Activated T-helper 1 cell treated with anti-CD3 and anti-CD28 coated beads, Interleukin-2, amount 50 U/mL, for 16 hours (primary cell): ENCODE measurements at places on chromosomes 6 and 20.

GRCh38 chr6:46926481-46926880 lies 4.7 kb upstream of the ADGRF5 start:
- DNase-seq, result no peak

- no peak for DNase-seq
Observed at GRCh38 chr6:36197739-36198221, 1.2 kb downstream of the BRPF3 start.

- no peak for DNase-seq
Observed at GRCh38 chr6:22448291-22448711, 121.1 kb upstream of the HDGFL1 start.

GRCh38 chr20:62885046-62885895 lies 23.6 kb upstream of the TCFL5 start:
- DNase-seq, result no peak

DNA sequence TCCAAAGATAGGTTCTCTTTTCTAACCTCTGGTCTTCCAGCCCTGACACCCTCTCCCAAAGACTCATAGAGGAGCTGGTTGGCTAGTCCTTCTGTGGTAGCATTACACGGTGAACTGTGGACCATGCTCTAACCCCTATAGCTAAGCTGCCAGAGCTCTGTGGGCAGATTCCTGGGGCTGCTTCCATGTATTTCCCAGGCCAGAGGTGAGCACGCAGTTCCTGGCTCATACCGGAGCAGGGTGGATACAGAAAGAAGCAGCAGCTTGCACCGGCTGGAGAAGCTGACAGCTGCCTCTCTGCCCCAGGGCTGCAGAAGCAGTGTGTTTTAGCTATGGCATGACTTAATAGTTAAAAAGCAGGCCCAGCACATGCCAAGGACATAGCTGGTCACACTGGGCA lies 84.1 kb upstream of the FOXP4 start:
- no peak for DNase-seq

DNA sequence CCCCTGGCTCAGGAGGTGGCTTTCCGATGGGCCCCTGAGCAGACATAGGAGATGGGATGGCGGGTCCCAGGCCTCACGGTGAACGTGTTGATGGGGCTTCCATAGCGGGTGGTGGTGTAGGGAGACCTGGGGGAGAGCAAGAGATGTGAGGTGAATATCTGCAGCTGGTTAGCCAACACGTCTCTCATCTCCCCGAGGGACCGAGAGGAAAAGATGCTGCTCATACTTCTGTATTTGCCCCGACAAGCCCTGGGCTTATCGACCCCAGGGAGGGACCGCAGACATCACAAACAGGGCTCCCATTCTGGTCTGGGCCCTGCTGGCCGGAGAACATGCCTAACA lies 38.7 kb downstream of the C6orf132 start:
- DNase-seq, result no peak

DNA sequence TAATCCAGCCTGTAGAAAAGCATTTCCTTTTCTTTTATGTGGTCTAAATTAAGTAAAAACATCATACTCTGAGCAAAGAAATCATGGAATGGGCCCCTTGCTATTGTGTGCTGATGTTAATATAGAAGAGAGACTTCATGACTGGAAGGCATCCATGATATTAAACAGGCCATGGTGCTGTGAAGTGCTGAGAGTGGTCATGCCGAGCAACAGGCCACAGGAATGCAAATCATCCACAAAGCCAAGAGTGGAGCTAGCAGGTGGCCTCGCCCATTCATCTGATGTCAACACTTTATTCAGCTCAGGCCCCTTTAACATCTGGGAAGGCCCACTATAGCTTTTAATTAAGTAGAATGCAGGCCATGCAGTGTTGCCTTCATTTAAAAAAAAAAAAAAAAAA lies 115.2 kb upstream of the HMGCLL1 start:
- no peak for DNase-seq

GRCh38 chr6:46023216-46023915 lies 7.7 kb upstream of the CLIC5 start:
- no peak for DNase-seq

DNA sequence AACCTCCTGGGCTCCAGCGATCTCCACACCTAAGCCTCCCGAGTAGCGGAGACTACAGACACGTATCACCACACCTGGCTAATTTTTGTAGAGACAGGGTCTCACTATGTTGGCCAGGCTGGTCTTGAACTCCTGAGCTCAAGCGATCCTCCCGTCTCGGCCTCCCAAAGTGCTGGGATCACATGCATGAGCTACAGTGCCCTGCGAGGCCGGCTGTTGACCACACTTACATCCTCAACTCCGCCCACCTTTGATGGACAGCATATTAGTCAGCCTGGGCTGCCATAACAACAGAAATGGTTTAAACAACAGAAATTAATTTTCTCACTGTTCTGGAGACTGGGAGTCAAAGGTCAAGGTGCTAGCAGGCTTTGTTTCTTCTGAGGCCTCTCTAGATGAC lies 107.7 kb downstream of the JPH2 start:
- DNase-seq, result no peak

DNA sequence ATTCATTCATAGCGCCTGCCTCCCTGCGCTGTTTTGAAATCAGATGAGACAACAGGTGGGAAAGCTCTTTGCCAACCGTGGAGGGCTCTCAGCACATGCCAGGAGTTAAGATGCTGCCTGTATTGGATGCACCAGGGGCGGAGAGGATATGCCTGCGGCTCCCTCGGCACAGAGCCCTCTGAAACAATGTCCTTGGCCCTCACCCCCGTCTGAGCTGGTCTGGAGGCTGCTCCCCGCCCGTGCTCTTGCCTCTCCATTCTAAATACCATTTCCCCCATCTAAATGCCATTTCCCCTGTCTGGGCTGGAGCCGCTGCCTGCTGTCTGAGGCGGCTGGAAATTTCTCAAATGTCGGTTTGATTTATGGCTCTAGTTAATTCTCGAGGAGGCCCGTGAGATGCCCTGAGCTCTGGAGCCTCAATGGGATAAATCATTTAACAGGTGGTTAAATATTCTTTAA lies 50.8 kb upstream of the MLN start:
- DNase-seq, result no peak

DNA sequence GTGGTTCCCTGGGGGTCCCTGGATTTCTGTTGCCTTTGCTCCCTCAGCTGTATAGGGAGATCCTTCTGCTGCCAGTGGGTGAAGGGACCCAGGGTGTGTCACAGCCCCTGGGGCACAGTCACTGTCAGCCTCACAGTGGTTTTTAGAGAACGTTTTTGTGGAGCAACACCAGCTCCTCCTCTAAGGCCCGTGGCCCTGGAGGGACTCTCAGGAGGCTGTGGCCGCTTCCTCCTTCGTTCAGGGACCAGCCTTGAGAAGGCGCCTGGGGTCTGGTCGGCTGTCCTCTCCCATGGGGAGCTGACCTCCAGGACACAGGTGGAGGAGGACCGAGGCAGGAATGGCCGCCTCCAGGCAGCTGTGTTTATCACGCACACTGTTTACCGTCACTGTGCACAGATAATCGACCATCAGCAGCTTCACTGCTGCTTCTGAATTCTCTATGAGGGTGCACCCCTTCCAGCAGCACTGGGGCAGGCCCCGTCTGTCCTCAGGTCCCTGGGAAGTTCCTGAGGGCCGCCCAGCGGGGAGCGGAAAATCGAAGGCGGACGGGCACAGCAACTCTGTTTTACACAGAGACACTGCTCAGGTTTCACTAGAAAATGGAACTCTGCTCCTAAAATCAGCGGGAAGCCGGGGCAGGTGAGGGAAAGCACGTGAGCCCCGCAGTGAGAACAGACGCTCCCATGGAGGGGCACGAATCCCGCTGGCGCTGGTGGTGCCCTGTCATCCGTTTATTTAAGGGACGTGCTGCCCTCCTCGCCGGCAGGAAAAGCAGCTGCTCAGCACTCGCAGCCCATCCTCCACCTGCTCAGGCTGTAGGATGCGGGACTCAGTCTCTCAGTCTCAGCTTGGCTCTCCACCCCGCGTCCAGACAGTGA lies 10.4 kb upstream of the FRMD1 start:
- no peak for DNase-seq

DNA sequence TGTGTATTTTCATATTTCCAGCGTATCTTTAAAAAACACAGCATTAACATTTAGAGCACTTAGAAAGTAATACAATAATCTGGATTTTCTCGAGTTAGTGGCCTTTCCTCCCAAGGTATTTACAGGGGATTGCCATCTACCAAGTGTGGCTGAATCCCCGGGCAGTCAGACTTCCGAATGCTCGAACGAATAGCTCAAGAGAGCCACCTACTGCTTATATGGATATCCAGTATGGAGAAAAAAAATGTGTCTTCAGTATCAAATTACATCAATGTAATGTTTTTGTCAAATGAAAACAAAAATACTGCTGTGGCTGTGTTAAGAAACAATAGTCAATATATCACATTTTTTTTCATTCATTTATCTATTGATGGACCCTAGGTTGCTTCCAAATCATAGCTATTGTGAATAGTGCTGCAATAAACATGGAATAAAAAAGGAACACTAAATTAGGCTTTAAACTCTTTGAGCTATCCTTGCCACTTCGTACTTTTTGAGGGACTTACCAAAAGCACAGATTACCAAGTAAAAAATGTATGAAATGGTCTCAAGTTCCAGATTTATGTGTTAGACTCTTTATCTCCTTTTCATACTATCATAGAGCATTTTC lies 654.5 kb upstream of the PTCHD4 start:
- no peak for DNase-seq

DNA sequence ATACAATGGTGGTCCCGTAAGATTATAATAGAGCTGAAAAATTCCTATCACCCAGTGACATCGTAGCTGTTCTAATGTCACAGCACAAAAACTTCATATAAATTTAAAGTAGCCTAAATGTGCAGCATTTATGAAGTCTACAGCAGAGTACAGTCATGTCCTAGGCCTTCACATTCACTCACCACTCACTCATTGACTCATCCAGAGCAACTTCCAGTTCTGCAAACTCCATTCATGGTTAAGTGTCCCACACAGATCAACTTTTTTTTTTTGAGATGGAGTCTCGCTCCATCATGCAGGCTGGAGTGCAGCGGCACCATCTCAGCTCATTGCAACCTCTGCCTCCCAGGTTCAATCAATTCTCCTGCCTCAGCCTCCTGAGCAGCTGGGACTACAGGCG lies 20.9 kb upstream of the KCNG1 start:
- no peak for DNase-seq

DNA sequence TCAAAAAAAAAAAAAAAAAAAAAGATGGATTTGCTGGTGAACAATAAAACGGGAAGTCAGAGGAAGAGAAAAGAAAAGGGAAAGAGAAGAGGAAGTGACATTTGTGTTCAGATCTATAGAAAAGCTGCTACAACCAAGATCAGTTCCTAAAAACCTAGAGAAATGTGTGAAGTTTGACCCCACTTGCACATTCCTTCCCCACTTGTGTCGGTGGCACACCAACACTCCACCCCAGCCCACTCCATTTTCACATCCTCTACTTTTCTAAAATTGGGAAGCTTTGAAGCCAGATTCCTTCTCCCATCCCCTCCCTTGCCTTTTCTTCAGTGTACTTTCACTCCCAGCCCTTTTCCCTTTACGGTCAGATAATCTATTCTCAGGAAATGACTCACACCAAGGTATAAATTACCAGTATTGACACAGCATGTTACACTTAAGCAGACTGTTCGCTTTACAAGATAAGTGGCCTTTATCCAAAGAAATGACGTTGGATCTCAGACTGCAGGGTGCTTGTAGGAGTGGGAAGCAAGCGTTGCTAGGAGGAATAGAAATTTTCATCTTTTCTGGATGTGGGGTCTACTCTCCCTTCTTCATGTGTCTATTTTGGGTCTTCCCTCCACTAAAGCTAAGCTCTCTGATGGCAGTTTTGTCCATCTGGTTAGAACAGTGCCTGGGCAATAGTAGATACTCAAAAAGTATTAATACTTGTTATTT lies 92.5 kb upstream of the ADGRF1 start:
- no peak for DNase-seq

- DNase-seq, result no peak
Observed at GRCh38 chr20:63351811-63352591, 9.1 kb downstream of the CHRNA4 start.
